NCI-H2171 (cell line): ENCODE measurements at places on chromosomes 7 and 10.
A peak's percentile ranks its signal among the peaks of the same experiment; 100 is the strongest.

DNA sequence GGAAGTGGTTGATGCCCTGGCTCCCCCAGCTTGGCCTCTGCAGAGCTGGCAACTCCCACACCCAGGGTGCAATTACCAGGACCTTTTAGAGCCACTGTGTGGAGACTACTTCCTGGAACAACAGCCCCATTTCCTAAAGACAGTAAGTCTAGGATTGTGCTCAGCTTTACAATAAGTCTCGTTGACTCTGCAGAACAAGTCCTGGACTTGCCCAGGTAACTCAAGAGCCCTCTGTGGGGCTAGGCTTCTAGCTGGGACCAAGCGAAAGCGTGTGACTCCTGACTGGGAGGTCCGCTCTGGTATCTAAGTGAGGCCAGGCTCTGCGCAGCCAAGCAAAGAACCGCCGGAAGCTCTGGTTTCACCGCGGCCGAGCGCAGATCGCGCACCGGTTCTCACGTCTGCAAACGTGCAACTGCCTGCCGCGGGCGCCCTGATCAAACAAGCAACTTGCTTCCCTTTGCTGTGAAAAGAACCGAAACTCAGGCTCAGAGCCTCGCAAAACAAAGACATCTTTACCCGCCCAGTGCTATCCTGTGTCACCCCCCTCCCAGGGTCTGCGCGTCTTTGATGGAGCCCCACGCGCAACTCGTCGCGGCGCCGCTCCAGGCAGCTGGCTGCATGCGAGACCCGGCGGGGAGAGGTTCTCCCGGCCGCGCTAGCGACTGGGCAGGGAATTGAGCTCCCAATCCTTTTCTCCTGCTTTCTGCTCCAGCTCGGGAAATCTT is 4.4 kb upstream of the PDLIM1 start:
- DNase-seq: peak; percentile 58

DNA sequence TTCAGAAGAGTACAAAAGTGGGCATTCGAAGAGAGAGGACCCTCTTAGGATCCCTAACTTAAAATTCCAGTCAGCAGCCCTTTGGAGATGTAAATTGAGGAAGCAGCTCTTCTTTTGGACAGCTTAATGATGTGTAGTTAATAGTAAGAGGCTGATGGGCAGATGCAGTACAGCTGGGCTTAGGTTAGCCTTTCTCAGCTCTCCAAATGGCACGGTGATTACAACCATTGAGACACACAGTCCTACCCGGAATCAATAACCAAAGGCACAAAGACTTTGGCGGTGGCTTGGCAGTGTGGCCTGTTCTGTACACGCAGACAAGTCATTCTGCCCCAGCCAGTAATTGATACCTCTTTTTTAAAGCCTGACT is 26.8 kb downstream of the GAD2 start:
- DNase-seq: no peak

DNA sequence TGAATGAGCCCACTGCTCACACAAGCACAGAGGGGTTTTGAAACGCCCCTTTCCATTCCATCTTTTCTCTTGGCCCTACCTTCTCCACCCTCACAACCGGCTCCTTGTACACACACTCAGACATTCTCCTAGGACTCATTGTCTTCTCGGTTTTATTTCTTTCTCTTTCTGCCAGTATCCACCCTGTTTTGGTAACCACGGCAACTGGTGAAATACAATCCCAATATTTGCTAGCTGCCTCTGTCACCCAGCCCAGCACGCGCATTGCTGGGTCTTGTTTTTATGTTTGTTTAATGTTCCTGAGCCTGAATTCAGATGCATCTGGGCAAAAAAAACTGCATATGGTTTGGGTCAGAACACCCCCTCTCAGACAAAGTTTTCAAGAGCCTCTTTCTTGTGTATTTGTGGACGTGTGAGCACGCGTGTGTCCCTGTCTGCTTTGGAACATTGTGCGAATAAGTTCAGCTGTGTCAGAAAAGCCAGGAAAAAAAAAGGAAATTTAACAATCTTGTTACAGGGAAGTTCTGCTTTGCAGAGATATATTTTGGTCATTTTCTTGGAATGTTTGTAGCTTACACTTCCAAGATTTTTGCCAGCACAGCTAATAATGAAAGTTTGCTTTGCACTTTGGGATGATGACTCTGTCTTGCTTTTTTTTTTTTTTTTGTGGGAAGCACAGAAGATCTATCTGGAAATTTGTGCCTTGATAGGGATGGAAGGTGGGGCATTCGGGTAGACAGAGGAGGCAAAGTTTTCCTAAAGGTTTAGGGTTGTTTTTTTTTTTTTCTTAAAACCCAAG is 225.9 kb downstream of the TRIL start:
- peak; percentile 10 for DNase-seq

- no peak for DNase-seq
Measured at GRCh38 chr7:124086843-124087242, 54.0 kb upstream of the TMEM229A start.

GRCh38 chr10:24440817-24441797 is 232.2 kb downstream of the KIAA1217 start:
- DNase-seq: peak; percentile 18

DNA sequence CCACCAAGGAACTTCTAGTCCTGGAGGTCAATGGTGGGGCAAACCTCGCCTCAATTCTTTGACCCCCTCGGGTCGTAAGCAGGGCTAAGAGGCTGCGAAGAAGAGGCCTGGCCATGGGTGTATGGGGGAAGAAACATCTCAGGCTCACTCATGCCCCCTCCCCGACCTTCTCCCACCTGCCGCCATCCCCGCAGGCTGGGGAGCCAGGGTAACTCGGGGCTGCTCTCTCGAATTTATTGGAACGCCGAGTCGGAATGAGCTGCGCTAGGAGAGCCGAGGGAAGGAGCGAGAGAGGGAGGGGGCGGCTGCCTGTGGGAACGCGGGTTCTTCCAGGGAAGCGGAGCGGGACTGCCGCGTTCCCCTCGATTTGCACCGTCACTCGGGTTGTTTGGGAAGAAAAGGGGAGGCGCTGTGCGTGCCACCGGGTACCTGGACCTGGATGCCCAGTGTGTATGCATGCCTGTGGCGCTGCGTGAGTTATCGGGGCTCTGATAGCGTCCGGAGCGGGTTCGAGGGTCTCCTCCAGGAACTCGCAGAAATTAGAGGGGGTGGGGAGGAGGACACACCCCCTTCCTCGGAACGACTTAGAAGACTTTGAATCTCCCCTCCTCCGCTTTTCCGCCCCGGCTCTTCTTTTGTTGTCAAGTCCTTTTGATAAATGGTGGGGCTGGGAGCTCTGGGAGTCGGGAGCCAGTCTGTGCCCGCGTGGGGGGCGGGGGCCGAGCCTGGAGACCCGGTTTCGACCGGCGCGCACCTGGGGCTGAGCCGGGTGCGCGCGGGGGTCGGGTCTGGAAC is 1.8 kb upstream of the ZNF503 start:
- peak; percentile 28 for DNase-seq
